ENCODE measurements at places on chromosomes 11 and 22.
A peak's percentile ranks its signal among the peaks of the same experiment; 100 is the strongest.

DNA sequence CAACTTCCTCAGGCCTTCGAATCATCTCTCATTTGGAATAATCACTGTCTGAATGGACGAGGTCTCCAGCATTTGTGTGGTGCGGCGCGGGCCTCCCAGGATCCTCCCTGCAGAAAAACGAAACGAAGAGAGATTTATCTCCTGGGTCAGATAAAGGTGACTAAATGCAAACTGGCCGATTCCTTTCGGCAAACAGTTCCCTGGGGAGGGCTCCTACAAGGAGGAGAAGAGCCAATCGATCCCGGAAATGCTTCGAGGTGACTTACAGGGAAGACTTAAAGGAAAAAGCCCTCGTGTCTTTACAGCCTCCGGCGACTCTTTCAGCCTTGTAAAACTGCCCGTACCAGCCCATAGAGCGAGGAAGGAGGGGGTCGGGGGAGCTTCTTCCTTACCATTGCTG is 126.5 kb downstream of the MIAT start:
- no peak for DNase-seq

GRCh38 chr11:47207459-47207858 is 7.3 kb upstream of the DDB2 start:
- DNase-seq = no peak

GRCh38 chr11:2540223-2540991 is 95.6 kb downstream of the KCNQ1 start:
- no peak for DNase-seq

DNA sequence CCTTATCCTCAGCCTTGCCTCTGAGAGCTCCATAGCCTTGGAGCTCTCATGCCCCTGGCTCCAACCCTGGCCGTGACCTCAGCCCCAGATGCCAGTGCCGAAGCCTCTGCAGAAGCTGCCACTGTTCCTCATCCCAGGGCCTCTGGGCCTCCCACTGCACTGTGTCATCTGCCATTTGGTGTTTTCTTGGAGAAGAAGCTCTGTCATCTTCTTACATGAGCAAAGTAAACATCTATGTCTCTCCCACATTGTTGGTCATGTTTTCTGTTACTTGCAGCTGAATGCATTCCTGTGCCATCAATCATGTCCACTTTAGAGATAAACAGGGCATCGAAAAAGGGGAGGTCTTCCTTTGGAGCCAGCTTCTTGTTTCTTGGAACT is 45.0 kb upstream of the FTH1 start:
- no peak for DNase-seq

DNA sequence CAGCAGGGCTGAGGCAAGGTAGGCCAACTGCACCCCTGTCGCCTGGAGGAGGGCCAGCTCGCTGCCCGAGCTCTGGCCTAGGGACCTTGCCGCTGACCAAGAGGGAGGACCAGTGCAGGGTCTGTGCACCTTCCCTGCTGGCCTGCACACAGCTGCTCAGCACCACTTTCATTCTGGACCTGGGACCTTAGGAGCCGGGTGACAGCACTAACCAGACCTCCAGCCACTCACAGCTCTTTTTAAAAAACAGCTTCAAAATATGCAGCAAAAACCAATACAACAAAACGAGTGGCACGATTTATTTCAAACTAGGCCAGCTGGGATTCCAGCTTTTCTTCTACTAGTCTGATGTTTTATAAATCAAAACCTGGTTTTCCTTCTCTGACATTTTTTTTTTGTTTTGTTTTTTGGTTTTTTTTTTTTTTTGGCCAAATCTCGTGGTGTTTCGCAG is 18.0 kb downstream of the RSPH14 start:
- DNase-seq = no peak

DNA sequence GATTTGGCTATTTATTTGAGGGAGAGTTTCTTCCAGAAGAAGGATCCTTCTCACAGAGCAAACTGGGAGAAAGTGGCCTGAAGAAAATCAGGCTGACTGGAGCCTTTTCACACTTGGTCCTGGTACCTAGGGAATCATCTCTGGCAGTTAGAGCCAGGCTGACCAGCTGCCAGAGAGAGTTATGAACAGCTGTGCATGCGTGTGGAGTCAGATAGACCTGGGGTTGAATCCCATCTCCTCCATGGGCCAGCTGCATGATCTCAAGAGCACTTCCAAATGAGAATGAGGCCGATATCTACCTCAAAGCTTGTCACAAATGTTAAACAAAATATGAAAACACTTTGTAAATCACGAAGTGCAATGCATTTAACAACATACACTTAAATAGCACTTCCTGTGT is 390.0 kb downstream of the TENM4 start:
- DNase-seq = no peak

GRCh38 chr11:119085437-119085847 is 761 bp downstream of the HMBS start:
- no peak for DNase-seq

GRCh38 chr11:71997594-71997993 is 1.1 kb upstream of the IL18BP start:
- no peak for DNase-seq

GRCh38 chr11:9862981-9863380 is 199.1 kb downstream of the SWAP70 start:
- no peak for DNase-seq

GRCh38 chr11:125869521-125869920 is 17.9 kb upstream of the HYLS1 start:
- DNase-seq = no peak

GRCh38 chr11:71239581-71239980 is 12.8 kb downstream of the SHANK2 start:
- DNase-seq = no peak

DNA sequence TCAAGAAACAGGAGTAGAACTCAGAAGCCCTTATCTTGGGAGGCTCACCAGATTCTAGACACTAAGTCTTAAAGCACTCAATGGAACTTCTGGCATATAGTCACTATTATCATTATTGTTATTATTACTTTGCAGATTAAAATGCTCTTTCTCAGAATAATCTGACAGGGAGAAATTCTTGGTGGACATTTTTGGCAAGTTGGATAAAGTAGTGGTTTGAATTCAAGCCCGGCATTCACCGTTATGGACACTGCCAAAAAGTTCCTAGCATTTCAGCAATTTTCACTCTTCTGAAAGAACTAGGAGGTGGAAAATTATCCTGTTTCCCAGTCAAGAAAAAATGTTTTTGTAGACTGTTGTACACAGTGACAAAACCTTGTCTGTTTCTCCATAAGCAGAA is 179.6 kb upstream of the ISX start:
- no peak for DNase-seq

DNA sequence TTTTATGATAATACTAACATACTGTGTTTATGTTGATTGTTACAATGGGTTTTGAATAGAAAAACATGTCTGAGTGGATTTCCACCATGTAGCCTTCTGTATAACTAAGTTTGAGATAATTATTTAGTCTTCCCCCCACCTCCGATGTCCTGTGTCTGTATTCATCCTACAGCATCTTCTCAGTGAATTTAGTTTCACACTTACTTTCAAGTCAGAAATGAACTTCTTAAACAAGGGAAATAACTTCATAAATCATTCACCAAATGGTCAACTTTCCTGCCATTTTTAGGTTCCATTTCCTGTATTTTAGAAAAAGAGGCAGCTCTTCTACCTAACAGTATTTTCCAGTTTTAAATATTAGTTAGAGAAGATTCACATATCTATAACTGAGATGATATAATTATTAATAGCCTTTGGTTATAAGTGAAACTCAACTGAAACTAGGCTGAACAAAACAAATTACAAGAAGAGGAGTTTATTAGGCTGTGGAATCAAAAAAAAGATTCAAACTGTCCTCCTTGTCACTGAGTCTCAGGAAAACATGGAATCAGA is 3.5 kb downstream of the OR51B5 start:
- DNase-seq = no peak

DNA sequence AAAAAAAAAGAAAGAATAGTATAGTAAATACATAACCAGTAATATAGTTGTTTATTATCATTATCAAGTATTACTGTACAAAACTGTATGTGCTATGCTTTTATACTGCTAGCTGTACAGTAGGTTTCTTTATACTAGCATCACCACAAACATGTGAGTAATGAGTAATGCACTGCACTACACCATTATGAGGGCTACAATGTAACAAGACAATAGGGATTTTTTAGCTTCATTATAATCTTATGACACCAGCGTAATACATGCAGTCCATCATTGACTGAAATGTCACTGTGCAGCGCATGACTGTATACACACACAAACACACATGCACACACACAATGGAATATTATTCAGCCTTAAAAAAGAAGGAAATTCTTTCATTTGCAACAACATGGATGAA is 111.5 kb upstream of the ZBED5 start:
- DNase-seq = peak; percentile 93

GRCh38 chr11:45730014-45730413 is 64.6 kb upstream of the CHST1 start:
- no peak for DNase-seq

DNA sequence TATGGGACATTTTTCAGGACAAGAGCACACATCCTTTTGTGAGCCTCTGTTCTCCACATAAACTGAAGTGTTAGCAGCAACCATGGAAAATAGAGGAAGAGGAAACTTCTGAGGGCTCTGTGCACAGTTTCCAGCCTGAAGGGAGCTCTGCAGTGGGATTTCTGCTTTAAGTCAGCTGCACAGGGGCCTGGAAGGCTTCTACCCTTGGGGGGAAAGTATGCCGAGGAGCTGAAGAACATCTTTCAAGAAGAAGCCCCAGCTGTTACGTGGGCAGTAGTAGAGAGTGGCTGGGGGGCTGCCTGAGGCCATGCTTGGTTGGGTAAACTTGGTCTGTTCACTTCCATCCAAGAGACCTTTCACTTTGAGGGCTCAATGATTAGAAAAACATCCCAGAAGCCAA is 82.7 kb upstream of the EED start:
- no peak for DNase-seq

GRCh38 chr11:93498641-93499040 is 44.5 kb downstream of the SMCO4 start:
- DNase-seq = no peak

GRCh38 chr22:17845790-17846189 is 71.5 kb upstream of the BID start:
- no peak for DNase-seq

DNA sequence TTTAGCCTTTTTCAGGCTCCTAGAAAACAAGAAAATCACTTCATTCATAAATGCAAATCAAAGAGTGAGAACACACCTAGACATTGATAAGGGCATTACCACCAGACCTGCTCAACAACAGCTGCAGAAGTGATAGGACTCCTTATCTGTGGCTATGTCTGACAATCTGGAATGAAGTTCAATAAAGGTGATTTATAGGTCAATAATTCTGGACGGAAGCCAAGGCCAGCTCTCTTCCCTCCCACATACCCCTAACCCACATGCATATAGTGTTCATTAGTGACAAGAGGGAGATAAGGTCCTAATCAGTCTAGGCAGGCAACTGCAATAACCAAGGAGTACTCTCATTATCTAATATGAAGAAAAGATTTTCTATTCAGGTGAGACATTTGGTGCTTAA is 111.3 kb downstream of the ETS1 start:
- DNase-seq = no peak

- DNase-seq = no peak
These were observed 71.4 kb downstream of the GAB4 start for GRCh38 chr22:16936625-16937024.

GRCh38 chr11:113372309-113372708 is 15.3 kb upstream of the ANKK1 start:
- DNase-seq = no peak

DNA sequence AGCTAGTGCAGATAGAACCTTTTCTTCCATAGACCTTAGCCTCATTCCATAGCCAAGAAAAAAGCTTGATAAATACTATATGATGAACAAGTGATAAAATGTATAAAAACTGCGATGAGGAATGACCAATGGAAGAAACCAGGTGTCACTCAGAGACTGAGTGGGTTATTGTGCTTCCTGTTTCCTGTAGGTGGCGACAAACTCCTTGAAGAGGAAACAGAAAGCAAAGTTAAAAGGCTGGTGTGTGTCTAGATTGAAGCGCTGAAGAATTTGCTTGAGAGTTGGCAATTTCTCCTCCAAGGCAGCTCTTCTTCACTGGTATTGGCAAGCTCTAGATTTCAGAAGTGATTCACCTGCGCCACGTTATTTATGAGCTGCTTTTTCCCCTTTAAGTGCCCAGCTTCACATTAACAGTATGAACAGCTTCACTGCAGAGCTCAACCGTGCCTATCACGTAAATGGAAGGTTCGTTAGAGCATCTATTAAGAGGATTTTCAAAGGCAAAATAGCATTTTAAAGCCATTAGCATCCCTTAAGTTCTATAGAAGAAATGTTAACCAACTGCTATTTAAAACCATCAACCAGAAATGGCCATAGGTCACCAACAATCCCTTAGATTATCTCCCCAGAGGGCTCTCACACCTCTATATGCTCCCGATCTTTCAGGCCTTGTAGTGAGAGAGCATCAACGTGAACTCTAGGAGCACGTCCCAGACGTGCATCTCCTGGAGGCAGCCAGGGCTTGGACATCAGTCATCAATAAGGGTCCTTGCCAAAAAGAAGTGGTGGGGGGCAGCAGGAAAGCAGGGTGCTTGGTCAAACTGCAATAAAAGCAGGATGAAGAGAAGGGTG is 179.4 kb downstream of the CADM1 start:
- DNase-seq = peak; percentile 54

GRCh38 chr11:9091044-9091922 is at the start of gene SCUBE2:
Gene SCUBE2 (minus strand): TSS chr11:9091599. CDS start chr11:9091528, 71 bp downstream.
- no peak for DNase-seq

- DNase-seq = no peak
These were observed 17.4 kb downstream of the TUB start for GRCh38 chr11:8098361-8098760.

DNA sequence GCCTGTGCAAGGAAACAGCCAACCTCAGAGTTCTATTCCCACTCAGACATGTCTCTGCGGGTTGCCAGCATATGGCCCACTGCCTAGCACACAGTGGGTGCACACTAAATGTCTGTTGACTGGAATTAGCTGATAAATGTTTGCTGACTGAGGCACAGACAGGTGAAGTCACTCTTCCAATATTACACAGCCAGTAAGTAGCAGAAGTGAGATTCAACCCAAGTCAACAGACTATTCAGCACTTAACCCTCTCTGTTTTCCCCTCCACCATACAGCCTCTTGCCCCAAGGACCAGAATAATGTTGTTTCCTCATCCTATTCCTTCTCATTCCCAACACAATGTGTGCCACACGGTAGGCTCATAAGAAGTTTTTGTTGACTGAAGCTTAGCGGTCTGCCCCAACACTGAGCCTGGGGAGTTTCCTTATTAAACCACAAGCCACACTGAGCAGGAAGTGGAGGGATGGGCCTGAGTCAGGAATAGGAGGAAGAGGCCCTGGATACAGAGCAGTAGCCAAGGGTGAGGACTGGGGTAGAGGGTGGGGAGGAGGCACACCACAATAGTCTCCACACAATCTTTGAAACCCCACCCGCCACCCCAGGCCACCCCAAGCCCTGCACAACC is 15.7 kb upstream of the IL10RA start:
- DNase-seq = peak; percentile 38

- peak; percentile 74 for DNase-seq
These were observed 43.2 kb upstream of the ETS1 start for GRCh38 chr11:128630367-128631230.

Measured in foreskin melanocyte (primary cell).